NCI-H2081 treated with DMSO at 0.1 percent for 48 hours (cell line): ENCODE measurements at places on chromosomes 7 and 10.
A peak's percentile ranks its signal among the peaks of the same experiment; 100 is the strongest.

GRCh38 chr10:14838582-14839304, 637 bp downstream of the HSPA14 start:
- DNase-seq = no peak

- no peak for DNase-seq
Observed at GRCh38 chr7:18408461-18408860, 87.1 kb upstream of the HDAC9 start.

- no peak for DNase-seq
Observed at GRCh38 chr10:16470747-16471146, 33.9 kb downstream of the PTER start.

- no peak for DNase-seq
Observed at GRCh38 chr10:132415255-132415654, 18.3 kb downstream of the PWWP2B start.

- DNase-seq = no peak
Observed at GRCh38 chr7:123571684-123572083, 14.1 kb upstream of the NDUFA5 start.

DNA sequence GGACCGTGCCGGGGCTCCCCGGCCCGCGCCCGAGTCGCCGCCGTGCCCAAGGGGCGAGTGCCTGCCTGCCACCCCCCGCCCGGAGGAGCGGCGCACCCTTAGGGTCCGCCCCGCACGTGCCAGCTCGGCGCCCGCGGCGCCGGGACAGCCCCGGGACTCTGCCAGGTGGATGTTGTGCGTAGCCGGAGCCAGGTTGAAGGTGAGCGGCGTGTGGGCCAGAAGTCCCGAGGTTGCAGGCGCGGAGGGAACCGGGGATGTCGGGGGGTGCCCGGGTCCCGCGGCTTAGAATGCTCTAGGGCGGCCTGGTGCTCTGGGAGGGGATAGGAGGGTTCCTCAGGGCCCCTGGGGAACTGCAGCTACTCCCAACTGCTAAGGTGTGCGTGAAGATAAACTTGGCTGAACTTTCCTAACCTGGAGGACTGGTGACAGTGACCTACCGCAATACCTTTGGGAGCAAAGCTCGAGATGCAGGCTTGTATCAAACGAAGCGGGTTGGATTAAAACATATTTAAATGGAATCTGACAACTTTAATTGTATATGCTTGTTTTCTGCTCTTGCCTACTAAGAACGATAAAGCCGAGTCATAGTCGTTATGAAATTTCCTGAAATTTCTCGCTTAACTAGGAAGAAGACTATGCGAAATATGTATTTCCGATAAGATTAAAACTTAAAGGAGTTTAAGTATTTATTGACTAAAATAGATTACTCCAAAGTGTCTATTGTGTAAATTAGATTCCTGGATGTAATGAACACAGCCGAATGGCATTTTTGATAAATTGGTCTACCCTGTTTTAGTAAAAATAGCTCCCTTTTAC, at the start of gene CUX1:
TSS of gene CUX1 (plus strand) at position 156 of the 816 bp plus-strand sequence. CDS start at position 170, 14 bp downstream.
- DNase-seq = no peak

GRCh38 chr7:18534481-18534880, 38.9 kb downstream of the HDAC9 start:
- DNase-seq = no peak

DNA sequence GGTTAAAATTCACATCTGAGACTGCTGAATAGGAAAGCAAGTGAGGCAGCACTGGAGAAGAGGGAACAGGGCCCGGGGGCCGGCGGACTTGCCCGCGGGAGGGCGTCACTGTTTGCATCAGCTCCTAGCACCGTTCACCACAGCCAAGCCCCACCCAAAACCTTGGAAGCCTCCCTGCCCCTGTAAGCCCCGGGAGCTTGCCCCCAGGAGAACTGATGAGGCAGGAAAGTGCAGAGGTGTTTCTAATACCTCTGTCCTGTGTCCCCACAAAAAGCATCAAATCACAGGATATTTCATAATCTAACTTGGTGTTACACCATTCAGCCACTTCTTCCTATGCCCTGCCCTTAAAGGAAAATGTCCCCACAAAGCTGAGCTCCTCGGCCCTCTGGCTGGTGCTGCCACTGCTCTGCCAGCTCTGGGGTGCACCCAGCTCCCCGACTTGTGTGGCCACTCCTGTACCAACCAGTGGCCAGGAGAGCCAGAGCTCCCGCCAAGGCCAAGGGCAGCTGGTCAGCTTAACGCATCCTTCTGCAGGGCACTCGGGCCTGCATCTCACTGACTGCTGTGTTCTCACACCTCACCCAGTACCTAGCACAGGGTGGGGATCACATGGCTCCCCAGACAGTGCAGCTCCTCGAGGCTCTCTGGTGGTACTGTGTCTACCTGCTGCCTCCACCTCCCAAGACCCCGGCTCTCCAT, 47.3 kb upstream of the CNPY1 start:
- no peak for DNase-seq

GRCh38 chr7:31735991-31736982, 49.3 kb downstream of the PPP1R17 start:
- peak; percentile 41 for DNase-seq

GRCh38 chr10:74383642-74384041, 232.6 kb downstream of the ADK start:
- DNase-seq = no peak

GRCh38 chr10:122688293-122688989, 11.2 kb downstream of the C10orf120 start:
- DNase-seq = no peak

DNA sequence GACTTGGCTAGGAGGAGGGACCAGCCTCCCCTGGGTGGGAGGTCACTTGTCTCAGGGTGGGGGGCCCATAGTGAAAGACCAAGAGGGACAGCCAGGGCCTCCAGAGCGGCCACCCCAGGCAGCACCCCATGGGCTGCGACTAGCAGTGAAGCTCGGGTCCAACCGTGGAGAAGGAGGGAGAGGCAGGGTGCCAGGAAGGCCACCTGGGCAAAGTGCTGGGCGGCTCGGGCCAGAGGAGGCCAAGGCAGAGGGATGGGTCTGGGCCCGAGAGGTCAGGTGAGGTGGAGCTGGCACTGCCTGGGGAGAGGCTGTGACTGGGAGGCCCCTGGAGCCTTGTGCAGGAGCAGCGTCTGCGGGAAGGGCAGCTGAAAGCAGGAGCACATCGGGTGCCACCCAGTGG, 41.8 kb downstream of the CLRN3 start:
- DNase-seq = no peak

- DNase-seq = no peak
Observed at GRCh38 chr10:124032087-124032935, 61.1 kb downstream of the CHST15 start.

DNA sequence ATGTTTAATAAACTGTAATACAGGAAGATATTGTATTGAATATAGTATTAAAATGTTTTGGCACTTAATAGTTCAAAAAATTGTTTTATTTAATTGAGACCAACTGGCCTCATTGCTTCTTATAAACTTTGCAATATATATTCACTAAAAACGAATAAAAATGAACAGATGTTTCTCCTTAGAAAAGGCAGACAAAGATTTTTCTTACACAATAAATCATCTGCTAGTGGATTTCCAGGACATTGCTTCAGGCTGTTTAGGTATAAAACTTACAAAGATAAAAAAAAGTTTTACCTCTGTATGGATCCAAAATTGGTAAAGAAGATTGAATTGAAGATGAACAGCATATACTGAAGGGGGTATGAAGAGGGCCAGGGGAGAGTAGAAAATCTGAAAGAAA, 143.6 kb downstream of the AGMO start:
- DNase-seq = no peak
